Fibroblast of skin of right quadriceps (primary cell): ENCODE measurements at places on chromosomes 4 and X.

- DNase-seq = no peak
Observed at GRCh38 chr4:109864134-109864533, 16.2 kb downstream of the LRIT3 start.

DNA sequence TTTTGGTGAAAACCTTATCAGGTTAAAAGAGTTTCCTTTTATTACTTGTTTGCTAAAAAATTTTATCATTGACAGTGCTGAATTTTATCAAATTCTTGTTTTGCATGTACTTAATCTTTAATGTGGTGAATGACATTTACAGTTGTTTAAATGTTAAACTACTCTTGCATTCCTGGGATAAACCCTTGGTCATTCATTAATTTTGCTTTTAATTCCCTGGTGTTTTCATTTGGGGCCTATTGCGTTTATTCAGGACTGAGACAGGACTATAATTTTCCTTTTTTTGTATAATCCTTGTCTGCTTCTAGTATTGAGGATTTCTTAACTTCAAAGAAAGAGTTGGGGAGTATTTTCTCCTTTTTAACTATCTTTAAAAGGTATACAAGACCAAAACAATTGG lies 98.7 kb upstream of the TLL1 start:
- no peak for DNase-seq

DNA sequence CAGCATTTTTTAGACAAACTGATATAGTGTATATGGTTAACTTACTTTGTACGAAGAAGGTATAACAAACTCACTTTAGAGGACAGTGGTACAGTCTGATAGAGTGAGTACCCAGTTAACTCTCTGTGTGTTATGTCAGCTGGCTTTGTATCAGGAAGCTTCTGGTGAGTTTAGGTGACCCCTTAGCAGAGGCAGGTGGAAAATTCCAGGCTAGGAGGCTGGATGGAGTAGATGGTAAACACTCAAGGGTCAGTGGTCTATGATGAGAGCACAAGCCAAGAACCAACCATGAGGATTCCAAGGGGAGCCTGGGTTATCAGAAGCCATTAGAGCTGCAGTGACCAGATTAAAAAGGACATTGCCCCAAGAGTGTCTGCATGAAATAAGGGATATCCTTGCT lies 227.3 kb upstream of the CENPE start:
- DNase-seq = no peak

DNA sequence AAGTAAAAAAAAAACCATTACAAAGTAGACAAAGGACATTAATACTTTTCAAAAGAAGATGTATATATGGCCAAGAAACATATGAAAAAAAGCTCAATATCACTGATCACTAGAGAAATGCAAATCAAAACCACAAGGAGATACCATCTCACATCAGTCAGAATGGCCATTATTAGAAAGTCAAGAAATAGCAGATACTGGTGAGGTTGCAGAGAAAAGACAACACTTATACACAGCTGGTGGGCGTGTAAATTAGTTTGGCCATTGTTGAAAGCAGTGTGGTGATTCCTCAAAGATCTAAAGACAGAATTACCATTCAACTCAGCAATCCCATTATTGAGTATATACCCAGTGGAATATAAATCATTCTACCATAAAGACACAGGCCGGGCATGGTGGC lies 39.3 kb downstream of the TASL start:
- DNase-seq = no peak

- no peak for DNase-seq
Observed at GRCh38 chr4:184806229-184806550, 19.6 kb downstream of the ACSL1 start.

DNA sequence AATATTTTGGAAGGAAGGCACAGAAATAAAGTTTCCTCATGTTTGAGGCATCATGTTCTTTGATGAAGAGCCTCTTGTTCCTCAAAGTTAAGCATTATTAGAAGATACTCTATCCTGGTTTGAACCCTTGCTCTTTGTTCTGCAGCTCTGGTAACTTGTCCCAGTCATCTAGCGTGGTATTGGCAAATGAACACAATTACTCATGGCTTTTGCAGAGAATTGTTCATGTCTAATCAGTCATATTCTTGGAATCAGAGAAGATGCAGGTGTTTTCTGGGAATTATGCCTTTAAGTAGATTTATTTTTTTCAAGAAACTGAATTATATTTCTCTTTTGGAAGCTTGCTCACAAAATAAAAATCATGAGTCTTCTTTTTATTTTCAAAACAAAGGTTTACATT lies 52.9 kb upstream of the HPGDS start:
- no peak for DNase-seq

DNA sequence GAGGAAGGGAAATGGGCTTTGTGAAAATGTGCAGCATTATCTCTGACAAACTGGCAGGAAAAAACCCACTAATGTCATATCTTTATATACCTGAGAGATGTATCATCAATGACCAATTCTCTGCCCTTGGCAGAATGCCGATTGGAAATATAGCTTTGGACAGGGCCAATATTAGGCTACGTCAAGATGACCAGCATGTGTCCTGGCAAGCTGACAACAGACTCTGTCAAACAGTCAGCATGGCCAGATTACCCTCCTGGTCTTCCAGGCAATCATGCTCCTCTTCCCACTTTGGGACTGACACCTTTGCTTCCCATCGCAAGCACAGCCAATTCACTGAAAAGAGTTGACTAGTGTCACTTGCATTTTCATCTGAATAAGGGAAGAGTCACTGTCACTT lies 57.0 kb downstream of the SORBS2 start:
- no peak for DNase-seq

- no peak for DNase-seq
Observed at GRCh38 chr4:174211622-174212044, 71.8 kb downstream of the FBXO8 start.

DNA sequence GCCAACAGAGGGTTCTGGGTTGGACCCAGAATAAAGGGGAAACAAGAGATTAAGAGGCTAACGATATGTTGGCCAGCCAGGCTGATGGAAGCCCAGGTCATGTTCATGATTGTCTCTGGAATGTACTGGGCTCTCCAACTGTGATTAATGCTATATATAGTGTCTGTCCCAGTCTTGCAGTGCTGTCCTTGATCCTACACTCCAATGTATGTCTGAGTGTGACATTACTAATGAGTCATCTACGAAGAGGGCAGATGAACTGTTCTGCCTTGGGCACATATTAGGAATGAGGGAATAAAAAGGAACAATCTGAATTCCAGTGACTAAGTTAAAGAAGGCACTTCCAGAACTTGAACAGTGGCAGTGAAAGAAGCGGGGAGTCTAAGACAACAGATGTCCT lies 142.1 kb downstream of the PDGFRA start:
- DNase-seq = peak; percentile 16

DNA sequence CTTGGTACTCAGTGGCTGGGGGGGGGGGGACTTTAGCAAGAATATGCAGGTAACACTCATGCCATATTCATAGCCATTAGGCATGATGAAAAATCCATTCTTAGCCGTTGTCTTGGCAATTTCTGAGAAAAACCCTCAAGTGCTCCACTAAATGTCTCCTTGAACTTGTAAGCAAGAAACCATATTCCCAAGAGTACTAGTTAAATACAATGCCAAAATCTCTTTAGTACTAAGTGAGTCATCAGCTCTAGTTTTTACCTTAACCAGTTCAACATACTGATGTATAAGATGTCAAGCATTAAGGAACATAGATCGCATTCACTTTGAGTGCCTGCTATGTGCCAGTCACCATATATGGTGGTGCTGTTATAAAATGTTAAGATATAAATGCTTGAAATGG lies 27.5 kb downstream of the UBE2D3 start:
- peak; percentile 78 for DNase-seq

DNA sequence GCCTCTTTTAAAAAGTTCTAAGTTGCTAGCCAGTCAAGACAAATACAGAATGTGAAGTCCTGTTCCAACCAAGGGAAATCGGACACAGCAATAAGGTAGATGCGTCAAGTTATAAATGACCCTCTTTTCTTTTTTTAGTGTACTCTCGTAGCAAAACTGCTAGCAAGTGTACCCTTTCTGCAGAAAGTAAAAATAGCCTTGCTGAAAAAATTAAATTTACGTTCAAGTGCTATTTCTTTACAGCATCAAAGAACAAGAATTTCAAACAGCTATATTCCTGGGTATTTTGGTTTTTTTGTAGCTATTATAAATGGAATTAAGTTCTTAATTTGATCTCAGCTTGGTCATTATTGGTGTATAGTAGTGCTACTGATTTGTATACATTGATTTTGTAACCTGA lies 119.2 kb downstream of the NAA11 start:
- no peak for DNase-seq

- no peak for DNase-seq
Observed at GRCh38 chr4:38904090-38904666, 36.6 kb downstream of the FAM114A1 start.

GRCh38 chr4:15771216-15772058 lies 6.7 kb upstream of the CD38 start:
- no peak for DNase-seq

DNA sequence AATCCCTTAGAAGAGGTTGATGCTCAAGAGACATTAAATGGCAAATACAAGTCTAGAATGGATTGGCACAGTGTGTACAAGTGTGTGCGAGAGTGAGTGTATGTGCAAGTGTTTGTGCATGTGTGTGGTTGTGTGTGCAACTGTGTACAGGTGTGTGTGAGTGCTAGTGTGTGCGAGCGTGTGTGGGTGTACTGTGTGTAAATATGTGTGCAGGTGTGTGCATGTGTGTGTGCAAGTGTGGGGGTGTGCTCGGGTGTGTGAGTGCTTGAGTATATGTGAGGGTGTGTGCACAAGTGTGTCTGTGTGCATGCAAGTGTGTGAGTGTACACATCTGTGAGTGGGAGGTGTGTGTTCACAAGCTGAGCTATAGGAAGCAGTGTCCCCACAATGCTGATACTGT lies 5.9 kb downstream of the TREX2 start:
- no peak for DNase-seq

- no peak for DNase-seq
Observed at GRCh38 chrX:36684053-36684452, 324.1 kb upstream of the FAM47C start.

- peak; percentile 2 for DNase-seq
Observed at GRCh38 chr4:123200051-123200940, 196.3 kb upstream of the SPRY1 start.

GRCh38 chrX:23826216-23826615 lies 43.2 kb downstream of the SAT1 start:
- DNase-seq = no peak

GRCh38 chr4:16264798-16265197 lies 38.5 kb upstream of the TAPT1 start:
- DNase-seq = peak; percentile 49

- no peak for DNase-seq
Observed at GRCh38 chr4:5696341-5696740, 12.0 kb downstream of the EVC2 start.

DNA sequence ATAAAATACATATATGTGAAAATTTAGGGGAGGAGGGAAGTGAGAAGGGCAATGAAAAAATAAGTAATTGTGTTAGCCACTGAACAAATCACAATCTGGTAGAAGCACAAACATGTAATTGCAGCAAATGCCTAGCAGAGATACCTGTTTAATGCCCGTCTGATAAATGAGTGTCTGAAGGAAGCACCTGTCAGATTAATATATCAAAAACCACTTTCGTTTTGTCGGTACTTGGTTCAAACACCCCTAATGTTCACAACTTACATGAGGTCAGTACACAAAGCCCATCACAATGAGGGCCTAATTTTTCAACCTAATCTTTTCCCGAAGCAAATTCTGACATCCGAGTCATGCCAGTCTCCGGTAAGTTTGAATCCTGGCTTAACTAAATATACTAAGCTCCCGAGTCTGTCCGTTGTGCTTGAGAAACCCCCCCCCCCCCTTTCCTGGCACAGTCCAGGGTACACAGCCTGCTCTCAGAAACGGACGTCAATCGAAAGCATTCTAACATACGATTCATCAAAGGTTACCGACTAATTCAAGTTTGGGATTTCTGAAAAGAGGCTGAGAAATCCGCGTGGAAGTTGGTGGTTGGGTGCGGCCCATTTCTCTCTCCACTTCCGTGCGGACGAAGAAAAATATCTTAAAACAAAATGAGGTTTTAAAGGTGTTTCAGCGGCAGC lies 758 bp downstream of the SDAD1 start:
- DNase-seq = no peak

DNA sequence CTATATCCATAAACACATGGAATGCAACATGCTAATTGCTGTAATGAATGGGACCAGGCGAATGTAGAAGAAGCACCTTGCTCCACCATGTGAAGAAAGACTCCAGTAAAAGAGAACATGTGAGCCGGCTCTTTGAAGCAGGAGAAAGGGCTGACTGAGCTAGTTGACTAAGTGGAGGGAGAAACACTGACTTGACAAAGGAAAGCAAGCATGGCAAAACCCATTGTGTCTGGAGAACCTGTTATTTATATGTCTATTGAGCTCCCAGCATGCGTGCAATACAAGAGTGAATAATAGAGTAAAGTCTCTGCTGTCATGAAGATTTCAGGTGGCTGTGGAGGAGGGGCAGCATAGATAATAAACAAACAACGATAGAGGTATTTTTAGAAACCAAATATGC lies 559.9 kb downstream of the RAB28 start:
- no peak for DNase-seq

DNA sequence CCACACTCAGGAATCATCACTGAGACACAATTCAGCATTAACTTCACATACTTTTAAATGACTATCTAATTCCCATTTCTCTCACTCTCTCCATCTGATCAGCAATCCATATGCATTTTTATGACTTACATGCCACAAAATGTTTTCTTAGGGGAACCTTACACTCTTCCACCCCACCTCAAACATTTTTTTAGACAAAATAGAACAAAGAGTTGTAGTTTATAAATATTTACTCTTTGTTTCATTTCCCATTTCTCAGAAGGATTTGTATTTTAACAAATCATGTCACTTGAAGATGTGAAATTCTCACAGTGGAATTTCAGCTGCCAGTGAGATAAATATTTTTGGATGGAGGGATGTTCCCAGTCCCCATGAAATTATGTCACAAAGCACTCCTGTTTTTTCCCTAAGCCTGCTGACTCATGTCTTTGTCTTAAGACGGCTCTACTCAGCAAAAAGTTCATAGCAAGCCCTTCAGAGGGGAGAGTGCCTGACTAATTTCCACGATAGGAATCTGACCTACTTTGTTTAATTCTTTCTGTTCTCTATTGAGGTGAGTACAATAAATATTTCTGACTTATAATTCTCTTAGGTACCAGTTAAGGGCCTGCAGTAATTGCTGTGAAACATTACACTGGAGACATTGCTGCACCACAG lies 257.7 kb downstream of the THOC2 start:
- DNase-seq = peak; percentile 5

- DNase-seq = no peak
Observed at GRCh38 chr4:79185526-79186045, 140.3 kb downstream of the NAA11 start.

GRCh38 chr4:140706276-140706625 lies 49.9 kb downstream of the TBC1D9 start:
- DNase-seq = no peak

DNA sequence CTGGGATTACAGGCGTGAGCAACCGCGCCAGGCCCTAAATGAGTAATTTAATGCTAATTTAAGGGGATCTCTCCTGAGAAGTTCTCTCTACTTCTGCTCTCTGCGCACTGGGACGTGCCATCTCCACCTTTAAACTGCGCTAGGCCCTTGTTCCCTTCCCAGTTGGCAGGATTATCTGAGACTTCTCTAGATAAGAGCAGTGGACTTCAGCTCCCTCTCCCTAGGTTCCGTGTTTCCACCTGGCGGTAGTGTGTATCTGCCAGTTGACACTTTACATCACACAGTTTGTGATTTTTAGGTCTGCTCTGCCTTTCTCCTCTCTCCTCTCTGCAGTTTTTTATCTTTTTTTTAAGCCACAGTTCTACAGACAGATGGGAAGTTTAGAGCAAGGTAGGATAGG lies 40.2 kb downstream of the ARHGAP10 start:
- no peak for DNase-seq
